ENCODE measurements at places on chromosomes 7 and 10.

DNA sequence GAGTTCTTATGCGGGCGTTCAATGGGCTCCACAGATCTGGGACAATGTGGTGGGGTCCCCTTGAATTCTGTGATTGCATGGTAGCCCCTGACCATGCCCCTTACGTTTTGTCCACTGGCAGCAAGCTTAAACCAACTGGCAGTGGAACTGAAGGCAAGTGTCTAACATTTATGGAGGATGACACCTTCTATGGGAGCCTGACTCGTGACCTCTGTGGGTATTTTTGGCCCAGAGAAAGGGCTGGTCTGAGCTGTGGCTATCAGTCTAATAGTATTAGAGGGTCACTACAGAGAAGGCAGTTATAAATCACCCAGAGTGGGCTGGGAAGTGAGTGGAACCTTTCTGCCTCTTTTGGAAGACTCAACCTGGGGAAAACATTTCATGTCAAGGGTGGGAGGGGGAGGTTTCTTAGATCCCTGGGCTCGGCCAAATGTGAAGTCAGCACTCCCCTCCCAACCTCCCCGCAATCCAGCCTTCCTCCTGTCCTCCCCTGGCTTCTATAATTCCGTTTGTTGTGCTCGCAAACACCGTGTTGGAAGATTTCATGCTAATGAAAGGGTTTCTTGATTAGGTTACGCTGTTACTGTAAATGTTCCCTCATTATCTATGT lies 322.7 kb downstream of the RPS24 start:
- DNase-seq = no peak

DNA sequence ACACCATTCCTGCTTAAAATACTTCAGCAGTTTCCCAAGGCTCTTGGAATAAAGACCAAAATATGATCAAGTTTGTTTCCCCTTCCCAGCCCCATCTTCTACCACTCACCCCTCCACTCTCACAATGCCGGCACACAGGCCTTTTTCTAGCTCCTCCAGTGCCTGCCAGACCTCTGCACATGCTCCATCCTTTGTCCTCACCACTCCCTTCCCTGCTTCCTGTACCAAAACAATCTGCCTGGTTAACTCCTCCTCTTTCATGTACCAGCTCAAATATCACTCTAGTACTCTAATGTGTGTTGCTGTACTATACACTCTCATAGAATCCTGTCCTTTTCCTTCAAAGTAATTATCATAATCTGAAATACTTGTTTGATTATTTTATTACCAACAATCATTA lies 19.4 kb downstream of the SCRN1 start:
- DNase-seq = no peak

GRCh38 chr10:73867126-73867807 lies 7.1 kb downstream of the CAMK2G start:
- DNase-seq = no peak

GRCh38 chr7:94412762-94413322 lies 18.1 kb downstream of the COL1A2 start:
- no peak for DNase-seq

DNA sequence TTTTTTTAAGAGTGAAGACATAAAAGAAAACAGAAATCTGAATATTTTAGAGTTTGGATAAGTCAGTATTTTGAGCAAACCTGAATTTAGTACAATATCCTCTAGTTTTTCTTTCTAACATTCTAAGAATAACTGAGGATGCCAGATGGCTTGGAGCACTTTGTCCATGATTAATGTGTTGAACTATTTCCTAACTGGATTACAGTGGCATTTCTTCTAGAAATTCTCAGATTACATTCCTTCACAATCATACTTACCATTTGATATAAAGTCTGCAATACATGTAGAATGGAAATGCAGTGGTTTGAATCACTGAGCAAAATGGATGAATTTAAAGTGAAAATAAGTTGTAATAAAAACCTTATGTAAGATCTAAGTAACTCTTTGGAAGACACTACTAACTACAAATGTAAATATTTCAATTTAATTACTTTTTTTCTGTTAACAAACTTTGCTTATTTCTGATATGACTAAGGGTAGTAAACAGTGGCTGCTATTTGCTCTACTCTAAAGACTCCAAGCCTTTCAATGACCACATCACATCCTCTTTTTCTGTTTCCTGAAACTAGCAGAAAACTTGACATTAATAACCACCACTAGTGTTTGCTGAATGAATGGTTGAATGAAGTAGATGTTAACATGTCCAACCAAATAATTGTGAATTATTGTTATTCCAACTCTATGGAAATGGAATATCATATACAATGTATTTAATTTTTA lies 102.8 kb downstream of the PRKG1 start:
- DNase-seq = no peak

- no peak for DNase-seq
Measured at GRCh38 chr7:2373124-2373556, 18.5 kb downstream of the EIF3B start.

Data from MM.1S (cell line).